ENCODE measurements at places on chromosomes 6 and 20.

DNA sequence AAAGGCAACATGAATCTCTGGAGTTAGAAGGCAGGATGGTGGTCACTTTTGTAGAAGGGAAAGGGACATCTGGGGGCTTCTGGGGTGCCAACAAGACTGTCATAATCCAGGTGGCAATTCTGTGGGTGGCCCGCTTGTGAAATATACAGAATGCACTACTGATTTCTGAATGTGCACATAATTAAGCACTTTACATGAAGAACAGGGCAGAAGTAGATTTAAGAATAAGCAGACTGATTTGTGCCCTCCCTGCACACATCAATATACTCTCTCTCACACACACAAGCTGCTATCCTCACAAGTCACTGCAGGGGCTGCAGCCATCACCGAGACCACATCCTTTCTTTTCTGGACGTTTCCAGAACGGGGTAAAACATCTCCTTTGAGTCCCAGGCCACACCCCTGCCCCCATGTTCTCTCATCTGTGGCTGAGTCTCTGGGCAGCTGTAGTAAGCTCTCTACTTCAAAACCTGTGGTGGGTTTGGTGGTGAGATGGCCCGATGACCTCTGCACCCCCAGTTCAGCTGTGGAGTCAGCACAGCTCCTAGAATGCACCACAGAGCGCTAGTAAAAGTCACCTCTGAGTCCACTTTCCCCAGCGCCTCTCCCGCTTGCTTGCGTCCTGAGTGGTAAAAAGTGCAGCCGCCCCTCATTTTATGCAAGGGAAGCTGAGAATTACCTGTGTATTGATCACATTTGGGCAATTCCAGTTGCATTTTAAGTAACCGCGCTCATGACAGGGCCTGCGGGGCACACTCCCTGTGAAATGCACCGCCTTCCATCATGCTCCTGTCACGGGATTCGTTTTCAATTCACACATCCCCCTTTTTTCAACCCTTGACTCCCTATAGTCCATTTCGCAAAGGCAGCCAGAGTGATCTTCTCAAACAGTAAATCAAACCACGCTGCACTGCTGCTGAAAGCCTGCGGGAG lies 115.5 kb downstream of the NFATC2 start:
- peak; percentile 11 for DNase-seq

DNA sequence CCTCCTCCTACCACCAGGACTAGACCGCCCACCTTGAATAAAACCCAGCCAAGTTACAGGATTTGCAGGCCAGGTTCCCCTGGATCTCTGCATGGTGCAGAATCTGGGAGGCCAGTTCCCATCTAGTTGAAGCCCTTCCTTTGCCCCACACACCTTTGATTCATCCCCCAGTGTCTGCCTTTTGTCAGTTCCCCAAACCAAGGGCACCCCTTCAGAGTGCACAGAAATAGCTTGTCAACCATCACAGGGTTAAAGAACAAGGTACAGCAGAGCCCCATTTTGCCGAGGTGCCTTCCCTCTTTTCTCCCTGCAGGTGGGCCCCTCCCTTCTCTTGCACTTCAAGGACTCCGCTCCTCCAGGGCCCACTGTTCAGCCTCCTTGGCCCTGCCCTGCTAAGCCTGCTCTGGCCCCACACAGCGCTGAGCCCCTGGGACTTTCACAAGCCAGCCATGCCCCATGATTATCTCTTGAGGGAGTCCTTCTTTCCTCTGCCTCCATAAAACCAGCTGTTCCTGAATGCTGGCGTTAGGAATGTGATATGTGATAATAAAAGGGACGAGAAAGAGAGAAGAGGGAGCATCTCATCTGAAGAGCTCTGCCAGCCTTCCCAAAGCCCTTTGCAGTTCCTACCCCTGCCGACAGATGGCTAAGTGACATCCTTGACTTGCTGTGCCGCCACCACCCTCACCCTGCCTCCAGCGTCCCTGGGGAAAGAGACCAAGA lies 280.3 kb downstream of the CDC5L start:
- DNase-seq: peak; percentile 25

GRCh38 chr6:7692453-7692784 lies 33.5 kb upstream of the BMP6 start:
- no peak for DNase-seq

DNA sequence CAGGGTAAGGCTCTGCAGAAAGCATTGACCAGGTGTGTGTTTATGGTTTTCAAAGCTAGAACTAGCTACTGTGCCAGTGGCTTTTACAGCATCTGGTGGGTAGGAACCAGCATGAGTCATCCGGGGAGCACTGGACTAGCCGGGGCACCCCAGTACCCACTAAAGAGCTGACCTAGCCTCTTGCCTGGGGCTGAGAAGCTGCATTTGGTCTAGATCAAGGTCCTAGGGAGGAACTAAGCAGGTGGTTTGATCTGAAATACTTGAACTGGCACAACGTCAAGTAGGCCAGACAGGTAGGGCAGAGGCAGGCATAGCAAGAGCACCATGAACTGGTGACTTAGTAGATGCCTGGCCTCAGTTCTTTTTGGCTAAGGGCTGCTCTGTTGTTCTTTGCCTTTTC lies 109.8 kb upstream of the PTPRK start:
- DNase-seq: no peak

GRCh38 chr6:10901770-10902169 lies 14.9 kb downstream of the SYCP2L start:
- no peak for DNase-seq
